Daoy (cell line): ENCODE measurements at places on chromosomes 6 and 20. TPM values are rescaled to one million over a fixed set of nuclear protein-coding genes. Genes with fewer than 3 reads are reported as not detected.

SNAP25 gene
- 0.09 and 0.80 TPM in 2 replicates for total RNA-seq

TMEM244 gene
- 2.7 TPM in 1 of 2 replicates, not detected in the other for total RNA-seq

NRN1 gene
- 38.3 and 47.5 TPM in 2 replicates for total RNA-seq

WASF1 gene
- total RNA-seq = 9.5 and 9.7 TPM in 2 replicates

TBPL1 gene
- 69.7 and 70.2 TPM in 2 replicates for total RNA-seq

HDAC2 gene
- total RNA-seq = 88.5 and 89.5 TPM in 2 replicates

ASIP gene
- not detected in 2 replicates for total RNA-seq

ELOVL2 gene
- 11.3 and 11.5 TPM in 2 replicates for total RNA-seq

WFDC5 gene
- not detected in 2 replicates for total RNA-seq

NRSN1 gene
- total RNA-seq = not detected in 2 replicates

SCUBE3 gene
- 1.1 and 2.0 TPM in 2 replicates for total RNA-seq

- peak; percentile 14 for DNase-seq
These were observed 86.7 kb upstream of the F13A1 start for GRCh38 chr6:6407071-6407741.

DNA sequence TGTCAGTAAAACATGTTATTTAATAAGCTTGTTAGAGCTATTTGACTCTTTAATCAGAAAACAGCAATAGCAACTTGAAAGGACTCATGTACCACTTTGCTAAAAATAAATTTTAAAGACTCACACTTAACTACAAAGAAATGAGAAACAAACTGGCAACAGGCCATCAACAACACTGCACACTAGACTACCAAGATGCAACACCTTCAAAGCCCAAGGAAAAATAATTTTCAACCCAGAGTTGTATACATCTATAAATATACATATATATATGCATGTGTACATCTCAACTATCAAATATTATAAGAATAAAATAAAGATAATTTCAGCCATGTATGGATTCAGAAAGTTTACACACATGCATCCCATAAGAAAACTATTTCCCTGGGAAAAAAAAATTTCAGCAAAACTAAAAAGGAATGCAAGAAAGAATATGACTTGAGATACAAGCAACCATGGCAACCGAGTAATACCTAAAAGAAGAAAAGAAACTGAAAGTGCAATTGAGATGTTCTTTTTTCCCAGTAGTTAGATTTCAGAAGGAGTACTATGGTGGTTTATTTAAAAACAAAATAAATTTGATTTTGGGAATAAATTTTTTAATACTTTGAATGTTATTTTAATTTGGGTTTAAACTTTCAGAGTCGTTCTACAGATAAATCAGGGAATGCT, 303.8 kb downstream of the UBE3D start:
- DNase-seq = no peak

- DNase-seq = no peak
These were observed 26.0 kb upstream of the MYMX start for GRCh38 chr6:44190715-44191114.

GRCh38 chr6:169479783-169480495, 221.9 kb downstream of the WDR27 start:
- no peak for DNase-seq

- no peak for DNase-seq
These were observed 6.0 kb downstream of the MTFR2 start for GRCh38 chr6:136244061-136244616.

DNA sequence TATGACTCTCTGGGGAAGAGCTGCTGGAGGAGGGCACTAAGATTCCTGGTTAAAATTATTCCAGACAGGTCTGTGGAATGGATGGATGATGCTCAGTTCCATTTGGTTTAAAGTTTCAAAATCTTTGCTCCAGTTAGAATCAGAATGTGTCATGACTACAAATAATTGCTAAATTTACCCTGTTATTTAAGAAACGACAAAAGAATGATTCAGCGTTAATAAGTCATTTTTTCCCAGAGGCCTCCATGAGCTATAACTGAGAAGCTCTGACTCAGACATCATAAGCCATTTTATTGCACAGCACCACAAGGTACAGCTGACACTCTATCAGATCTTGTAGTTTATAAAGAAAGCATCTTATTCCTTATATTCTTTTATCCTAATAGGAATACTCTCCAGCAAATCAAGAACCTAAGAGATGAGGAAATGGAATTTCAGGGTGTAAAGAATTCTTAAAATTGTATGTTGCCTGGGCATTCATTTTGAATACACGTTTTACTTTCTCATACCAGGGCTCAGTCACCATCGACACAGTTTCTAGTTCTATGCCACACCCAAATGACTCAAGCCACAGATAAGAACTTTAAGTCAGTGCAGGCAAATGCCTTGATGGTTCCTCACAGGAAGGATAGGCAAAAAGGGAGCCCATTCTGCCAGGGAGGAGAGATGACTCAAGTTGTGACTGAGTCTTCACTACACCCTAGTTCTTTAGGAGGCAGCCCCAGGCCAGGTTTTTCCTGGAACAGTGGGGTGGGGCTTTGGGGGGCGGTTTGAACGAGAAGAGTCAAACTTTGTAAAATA, 636.0 kb downstream of the MMUT start:
- peak; percentile 97 for DNase-seq

- no peak for DNase-seq
These were observed 1.2 kb downstream of the SNTA1 start for GRCh38 chr20:33442136-33443005.

DNA sequence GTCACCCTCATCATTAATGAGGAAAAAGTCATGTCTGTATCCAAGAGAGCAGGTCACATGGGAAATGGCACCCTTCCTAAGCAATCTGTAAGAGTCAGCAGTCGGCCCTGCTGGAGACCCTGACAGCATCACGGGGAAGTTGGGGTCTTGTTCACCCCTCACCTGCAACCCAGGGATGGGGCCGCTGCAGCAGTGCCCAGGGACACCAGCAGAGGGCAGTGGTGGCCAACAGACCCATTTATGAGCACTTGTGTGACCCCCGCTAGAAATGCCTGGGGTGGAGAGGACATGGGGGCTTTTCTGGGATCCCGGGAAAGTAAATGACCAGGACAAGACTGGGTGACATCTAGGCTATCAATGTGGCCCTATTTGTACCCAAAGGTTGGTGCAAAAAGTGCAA, 35.9 kb downstream of the ANKRD60 start:
- no peak for DNase-seq

- no peak for DNase-seq
These were observed 10.1 kb downstream of the CRISP1 start for GRCh38 chr6:49856282-49856681.

DNA sequence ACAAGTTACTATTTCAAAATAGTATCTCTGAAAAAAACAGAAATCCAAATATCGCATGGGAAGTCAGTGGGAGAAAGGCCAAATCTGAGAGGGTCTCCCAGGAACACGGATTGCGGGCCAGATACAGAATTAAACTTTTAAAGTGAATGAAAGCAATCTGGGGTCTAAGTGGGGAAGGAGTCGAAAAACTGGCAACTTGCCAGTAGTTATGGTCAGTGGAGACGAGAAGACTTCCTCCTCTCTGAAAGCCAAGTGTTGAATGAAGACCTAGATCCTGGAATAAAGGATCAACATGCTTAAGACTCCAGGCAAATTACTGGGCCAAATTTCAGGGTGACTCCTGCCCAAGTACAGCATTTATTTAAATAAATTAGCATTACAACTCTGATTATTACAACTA, 123.6 kb downstream of the BFSP1 start:
- no peak for DNase-seq

DNA sequence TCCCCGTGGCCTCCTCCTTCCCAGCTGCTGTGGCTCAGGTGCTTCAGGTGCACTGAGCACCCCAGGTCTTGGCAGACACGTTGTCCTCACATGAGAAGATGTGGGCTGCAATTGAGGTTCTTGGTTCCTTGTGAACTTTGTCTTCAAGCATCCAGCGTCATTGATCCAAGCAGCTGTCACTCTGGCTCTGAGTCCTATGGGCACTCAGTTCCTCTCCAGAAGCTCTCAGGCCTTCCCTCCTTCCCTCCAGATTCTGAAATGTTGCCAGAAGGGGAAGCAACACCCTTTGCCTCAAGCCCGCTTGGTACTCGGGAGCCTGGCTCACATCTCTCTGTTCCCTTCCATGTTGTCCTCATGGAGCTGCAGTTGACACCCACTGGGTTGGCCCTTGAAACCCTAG, 8.4 kb upstream of the MRGBP start:
- DNase-seq = no peak

- DNase-seq = no peak
These were observed 77.6 kb downstream of the TPBG start for GRCh38 chr6:82441047-82441855.

- no peak for DNase-seq
These were observed 26.4 kb upstream of the STX16 start for GRCh38 chr20:58624687-58625086.

DNA sequence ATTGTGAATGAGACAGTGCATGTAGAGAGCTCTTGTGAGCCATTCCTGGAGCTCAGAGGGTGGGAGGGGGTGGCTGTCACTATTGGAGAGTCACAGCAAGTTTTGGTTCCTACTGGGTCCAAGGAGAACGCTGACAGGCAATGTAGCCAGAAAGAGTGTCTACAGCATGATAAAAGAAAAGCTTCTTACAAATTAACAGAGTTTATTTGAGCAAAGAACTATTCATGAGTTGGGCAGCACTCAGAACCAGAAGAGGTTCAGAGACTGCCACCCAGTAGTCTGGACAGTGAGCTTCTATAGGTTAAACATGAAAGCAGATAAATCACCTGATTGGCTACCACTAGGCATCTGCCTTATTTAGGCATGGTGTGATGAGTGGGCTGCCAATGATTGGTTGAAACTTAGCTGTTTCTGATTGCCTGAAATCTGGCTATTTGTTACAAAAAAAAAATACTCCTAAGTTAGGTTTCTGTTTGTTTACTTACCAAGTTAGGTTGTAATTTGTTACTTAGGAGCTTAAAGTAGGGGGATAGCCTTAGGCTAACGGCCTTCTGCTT, 473.4 kb downstream of the PREX1 start:
- no peak for DNase-seq

DNA sequence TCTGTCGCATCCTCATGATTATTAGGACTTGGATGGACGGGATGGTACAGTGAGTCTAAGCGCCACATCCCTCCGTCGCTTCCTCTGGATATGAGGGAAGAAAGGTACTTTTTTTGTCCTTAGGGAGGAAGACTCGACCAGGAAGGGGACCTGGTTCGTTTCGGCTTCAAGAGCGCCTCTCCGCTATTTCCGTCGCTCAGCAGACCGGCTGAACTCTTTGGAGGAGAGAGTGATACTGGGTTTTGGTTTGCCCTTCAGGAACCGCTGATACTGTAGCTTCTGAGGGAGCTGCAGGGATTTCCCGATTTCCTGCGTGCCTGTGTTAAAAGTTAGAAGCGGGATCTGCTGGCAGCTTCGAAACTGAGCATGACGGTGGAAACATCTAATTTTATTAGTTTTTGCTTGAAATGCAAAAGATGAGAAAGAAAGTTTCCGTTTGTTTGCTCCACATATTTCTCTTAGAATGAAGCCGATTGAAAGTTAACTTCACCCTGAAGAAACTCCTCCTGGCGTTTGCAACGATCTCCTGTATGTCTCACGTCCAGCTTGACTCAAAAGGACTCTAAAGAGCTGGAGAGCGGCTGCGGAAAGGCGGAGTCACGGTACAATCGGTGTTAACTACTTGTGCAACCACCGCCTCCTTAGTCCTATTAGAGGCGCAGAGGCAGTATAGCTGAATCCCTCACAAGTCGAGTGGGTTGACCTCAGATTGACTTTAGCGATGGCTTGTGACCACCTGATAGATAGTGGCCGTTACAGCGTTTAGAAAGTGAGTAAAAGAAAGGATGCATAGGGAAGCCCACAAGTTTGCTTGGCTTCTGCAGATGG, 129.4 kb downstream of the TRIM27 start:
- peak; percentile 77 for DNase-seq

GRCh38 chr6:163459536-163459935, 45.0 kb downstream of the QKI start:
- peak; percentile 23 for DNase-seq

- DNase-seq = peak; percentile 40
These were observed 971 bp downstream of the NFKBIE start for GRCh38 chr6:44264154-44265006.

GRCh38 chr20:56985066-56985685, 281.3 kb downstream of the BMP7 start:
- peak; percentile 47 for DNase-seq

DNA sequence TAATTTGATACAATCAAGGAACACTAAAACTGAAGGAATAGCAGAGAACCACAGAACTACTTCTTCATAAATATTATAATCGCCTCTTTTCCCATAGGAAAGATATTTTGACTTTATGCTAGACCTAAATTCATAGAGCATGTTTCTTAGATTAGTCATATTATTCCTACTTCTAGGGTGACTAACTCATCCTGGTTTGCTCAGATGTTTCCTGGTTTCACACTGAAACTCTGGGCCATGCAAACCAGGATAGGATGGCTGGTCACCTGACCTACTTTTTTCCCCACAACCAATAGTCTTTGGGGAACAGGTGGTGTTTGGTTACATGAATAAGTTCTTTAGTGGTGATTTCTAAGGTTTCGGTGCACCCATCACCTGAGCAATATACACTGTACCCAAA, 42.8 kb downstream of the MMS22L start:
- DNase-seq = peak; percentile 36

- DNase-seq = no peak
These were observed 513.7 kb downstream of the MAFB start for GRCh38 chr20:40175296-40175695.

DNA sequence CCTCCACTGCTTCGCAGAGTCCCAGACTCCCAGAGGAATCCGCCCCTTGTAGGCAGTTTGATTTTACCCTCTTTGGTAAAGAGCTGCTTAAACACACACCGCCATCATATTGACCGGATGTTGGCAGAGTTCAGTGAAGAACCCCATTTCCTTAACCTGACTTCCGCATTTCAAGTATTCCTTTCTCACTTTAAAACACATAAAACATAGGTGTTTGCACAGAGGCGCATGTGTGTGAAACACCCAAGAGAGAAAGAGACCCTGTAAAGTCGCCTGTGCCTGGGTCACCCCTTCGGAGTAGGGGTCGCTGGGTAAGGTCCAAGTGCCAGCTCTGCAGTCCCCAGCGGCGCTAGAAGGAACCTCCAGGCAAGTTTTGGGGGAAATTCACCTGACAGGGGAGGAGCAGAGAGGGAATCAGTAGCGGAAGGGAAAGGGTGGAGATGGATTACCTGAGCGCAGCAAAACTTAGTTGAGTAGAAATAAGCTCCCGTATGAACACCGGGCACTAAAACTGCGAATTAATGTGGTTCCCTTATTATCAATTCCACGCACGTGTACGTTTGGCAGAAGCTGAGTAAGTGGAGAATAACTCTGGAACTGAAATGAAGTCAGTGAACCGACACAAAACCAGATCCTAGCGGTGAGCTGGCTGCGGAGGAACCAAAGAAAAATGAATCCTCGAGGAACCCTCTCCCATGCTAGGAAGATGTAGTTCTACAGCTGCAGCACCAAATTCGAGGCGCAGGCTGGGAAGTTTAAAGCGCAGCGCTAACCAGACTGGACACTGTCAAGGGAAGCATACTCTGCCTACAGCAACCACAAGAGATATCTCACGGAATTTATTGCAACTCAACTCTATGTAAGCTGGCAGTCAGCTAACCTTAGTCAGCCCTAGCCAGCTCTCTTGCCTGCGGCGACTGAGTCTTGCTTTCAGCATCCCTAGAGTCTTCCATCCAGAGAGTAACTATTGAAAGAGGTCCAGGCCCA, 3.5 kb upstream of the HTR1B start:
- no peak for DNase-seq

- DNase-seq = no peak
These were observed 36.5 kb downstream of the LRRC1 start for GRCh38 chr6:53831081-53831869.
